WTC11 (cell line): ENCODE measurements at places on chromosomes 1 and 21.

DNA sequence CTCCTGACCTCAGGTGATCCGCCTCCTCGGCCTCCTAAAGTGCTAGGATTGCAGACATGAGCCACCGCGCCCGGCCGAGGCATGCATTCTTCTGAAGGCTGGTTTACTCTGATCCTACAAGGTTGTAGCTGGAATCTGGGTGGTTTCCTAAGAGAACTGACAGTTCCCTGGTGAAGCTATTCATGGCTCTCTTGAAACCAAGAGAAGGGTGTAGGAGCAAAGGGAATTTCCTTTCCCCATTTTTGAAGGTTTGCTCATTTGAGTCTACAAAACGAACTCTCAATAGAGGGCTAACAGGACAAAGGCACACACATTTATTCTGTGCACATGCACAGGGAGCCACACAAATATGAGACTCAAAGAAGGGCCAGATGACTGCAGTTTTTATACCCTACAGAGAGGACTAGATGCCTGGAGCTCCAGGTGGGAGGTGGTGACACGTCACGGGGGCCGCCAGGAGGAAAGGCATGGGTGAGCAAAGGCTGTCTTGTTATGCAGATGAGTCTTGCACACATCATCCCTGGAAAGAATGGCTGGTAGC lies 49.5 kb upstream of the ERRFI1 start:
- DNase-seq, result no peak

DNA sequence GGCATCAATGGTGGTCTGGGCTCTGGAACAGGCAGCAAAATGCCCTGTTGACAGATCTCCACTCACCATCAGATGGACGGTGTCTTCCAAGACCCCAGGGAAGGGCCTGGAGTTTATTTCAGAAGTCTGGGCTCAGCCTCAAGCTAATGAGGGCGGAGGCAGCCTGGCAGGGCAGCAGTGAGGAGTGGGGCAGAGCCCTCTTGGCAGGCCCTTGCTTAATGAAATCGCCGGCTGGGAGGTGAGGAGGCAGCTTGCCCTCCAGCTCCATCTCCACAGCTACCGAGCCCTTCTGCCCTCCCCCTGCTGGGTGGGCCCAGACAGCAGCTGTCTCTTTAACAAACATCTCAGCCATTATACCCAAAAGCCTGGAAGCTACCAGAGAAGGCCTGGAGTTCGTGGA lies 22.0 kb upstream of the GRIK3 start:
- DNase-seq, result peak; percentile 28

GRCh38 chr21:44509539-44509938 lies 30.5 kb downstream of the KRTAP10-1 start:
- DNase-seq, result no peak

DNA sequence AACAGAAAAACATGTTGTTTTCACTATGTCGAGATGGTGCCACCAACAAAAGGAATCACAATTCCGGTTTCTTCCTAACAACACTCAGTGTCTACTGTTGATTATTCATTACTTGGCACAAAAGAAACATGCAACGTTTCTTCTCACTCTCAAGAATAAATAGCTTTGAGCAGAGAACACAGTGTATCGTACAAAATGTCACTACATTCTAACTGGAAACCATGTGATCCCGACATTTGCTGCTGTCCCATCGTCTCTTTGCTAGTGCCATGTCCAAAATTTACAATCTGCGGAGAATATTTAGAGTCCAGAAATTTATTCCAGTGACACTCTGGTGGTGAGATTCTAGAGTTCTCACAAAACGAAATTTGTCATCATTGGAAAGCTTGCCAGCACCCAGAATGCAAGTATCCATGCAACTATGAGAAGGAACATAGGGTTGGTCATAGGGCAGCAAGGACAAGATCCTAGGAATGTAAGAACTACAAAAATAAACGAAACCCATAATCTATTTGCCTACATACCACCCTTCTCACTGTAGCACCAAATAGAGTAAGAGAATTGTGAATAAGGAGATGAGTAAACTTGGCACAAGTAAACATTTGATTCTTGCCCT lies 505.1 kb downstream of the LTN1 start:
- no peak for DNase-seq

DNA sequence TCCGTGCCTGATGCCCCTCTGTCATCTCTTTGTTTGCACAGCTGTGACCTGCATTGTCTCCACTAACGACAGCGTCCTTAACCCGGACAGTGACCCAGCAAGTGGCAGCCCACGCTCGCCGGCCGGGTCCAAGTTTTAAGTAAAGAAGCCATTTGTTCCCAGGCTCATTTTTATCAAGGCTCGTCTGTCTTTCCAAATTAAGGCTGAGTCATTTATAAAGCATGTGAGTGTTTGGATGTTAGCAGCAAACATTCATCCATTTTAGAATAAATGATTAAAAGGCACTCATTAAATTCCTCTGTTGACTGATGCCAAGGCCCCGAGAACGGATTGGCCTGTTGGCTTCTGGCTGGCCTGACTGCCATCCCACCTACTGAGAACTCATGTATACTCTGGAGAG lies 514.5 kb downstream of the NPHP4 start:
- DNase-seq, result no peak

- peak; percentile 36 for DNase-seq
Observed at GRCh38 chr1:67307251-67308060, at the start of gene IL12RB2. TSS of gene IL12RB2 (plus strand) at chr1:67307873. CDS start at chr1:67320369, 12,496 bp downstream.

DNA sequence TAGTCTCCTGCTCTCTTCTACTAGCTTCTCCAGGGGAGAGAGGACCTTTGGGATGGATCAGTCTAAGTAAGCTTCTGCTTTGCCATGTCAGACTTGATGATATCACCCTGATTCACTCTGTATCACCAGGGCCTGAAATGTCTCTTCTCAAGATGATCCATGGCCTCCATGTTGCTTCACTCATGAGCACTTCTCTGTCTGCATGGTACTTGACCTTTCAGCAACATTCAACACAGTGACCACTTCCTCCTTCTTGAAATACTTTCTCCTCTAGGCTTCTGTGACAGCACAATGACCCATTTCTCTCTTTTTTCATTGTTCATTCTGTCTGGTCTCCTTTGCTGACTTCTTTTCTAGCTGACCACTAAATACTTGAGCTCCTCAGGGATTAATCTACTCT lies 35.3 kb upstream of the NGF start:
- no peak for DNase-seq

DNA sequence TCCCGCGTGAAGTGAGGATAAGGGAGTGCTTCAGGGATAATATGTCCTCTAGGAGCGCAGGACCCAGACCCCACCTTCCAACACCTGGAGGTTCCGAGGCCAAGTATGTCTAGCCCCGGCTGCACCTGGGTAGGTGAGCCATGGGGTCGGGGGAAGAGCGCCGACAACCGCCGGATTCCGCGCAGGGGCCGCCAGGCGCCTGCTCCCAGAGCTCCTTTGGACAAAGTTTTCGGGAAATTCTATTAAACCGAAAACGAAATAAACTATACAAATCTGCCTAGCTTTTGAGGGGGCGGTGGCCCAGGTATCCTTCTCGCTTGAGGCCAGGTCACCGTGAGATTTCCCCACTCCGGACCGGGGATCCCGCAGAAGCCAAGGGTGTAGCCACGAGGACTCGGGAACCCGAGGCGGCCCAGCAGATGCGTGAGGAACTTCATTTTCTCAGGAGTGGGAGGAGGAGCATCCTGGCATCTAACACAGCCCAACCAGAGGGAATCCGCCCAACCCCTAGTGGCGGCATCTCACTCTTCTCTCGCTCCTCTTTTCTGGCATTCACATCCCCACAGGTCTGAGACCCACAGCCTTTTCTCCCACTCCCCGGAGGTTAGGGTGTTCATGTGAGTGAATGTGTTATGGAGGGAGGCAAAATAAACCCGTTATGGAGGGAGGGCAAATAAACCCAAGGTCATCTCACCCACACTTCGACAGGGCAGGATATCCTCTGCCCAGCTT lies 2.3 kb upstream of the DMRTA2 start:
- peak; percentile 45 for DNase-seq

GRCh38 chr21:15408089-15408488 lies 321.7 kb upstream of the USP25 start:
- DNase-seq, result no peak

DNA sequence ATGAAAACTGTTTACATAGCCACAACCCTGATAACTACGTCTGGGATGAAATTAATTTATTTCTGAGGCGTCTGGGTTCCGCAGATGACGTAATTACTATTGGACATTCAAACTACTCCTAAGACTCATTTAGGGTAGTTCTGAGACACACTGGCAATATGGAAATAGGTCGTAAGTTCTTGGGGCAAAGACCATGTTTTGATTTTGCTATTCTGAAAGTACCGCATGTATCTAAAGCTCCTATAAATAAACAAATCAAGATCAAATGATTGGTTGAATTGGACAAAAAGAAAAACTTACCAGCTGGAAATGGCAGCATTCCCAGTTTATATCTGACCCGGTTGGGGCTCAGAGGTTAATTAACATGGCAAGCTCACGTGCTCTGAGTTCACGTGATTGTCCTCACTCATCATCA lies 74.3 kb downstream of the DHRS3 start:
- DNase-seq, result no peak

- no peak for DNase-seq
Observed at GRCh38 chr1:88488237-88488636, 195.8 kb upstream of the PKN2 start.

DNA sequence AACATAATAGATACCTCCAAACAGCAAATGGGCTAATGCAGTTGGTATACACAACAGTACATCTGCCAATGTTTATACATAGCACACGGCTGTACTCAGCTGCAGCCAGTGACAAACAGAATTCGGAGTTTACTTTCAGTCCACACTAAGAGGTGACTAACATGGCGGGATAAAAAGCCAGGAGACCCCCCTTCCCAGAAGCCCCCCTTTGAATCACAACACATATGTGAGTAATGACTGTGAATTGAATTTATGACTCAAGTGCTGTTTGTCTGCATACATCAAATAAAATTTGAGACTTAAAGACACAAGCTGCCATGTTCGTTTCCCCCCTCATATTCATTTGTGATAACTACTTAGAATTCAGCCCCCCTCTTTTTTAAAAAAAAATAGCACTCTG lies 113.2 kb downstream of the RUNX1 start:
- no peak for DNase-seq

GRCh38 chr1:239812580-239812979 lies 279.1 kb upstream of the FMN2 start:
- DNase-seq, result no peak

DNA sequence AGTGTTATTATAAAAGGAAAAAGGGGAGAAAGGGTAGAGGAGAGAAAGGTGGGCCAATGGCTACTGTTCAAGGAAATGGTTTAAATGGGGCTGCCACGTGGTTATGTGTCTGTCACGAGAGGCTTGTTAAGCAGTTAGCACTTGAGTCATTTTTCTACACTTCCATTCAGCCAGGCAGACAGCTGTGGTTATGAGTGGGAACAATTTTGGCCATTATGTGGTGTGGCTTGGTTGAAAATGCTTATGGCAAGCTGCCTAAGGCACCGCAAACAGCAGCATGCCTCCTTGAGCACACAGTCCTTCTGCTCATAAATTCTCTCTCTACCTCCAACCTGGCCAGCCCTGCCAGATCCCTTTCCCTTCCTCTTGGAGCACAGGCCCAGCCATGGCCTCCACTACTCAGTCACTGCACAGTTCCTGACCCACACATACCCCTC lies 3.2 kb upstream of the SRM start:
- DNase-seq, result no peak

- DNase-seq, result no peak
Observed at GRCh38 chr1:110307239-110307974, 31.8 kb upstream of the RBM15 start.

DNA sequence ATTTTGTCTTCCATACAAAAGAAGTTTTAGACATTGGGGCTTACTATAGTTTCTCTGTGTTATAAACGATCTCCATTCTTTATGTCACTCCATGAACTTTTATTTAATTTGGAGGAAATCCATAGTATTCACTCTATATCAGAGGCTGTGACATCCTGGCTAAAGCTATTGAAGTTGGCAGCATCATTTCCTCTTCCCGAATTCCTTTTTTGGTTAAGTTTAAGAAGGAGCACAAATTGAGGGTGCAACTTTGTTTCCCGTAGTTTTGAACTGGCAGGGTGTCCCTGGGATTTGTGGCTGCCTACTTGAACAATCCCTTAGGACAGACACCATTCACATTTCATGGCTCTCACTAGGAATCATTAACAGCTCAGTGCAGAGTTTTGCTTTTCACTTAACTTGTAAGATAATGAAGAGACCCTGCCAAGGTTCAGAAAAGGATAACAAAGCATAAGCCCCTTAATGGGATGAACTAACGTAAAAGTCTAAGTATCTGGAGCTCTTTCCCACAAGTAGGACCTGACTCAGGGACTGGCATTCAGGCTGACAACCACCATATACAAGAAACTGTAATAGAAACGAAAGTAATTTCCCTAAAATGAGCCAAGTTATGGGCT lies 13.9 kb downstream of the S1PR1 start:
- DNase-seq, result no peak

- DNase-seq, result no peak
Observed at GRCh38 chr1:60895252-60895651, 187.1 kb upstream of the NFIA start.

DNA sequence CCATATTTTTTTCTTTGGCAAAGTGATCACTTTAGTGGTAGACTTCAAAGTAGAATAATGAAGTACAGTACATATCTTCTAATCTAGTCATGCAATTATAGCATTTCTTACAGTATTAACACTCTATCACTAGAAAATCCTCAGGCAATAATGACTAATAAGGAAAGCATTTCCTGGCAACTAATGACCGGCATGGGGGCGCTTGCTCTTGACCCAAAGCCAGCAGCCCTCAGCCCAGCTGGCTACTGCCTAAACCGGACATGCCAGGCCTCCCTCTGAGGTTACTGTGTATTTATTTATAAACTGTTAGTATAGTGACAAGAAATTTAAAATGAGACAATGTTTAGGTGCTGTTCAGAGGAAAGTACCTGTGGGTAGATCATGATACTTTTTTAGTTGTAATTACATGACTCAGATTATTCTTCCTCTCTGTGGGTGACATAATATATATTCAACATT lies 633.8 kb downstream of the PTPRC start:
- DNase-seq, result peak; percentile 14

DNA sequence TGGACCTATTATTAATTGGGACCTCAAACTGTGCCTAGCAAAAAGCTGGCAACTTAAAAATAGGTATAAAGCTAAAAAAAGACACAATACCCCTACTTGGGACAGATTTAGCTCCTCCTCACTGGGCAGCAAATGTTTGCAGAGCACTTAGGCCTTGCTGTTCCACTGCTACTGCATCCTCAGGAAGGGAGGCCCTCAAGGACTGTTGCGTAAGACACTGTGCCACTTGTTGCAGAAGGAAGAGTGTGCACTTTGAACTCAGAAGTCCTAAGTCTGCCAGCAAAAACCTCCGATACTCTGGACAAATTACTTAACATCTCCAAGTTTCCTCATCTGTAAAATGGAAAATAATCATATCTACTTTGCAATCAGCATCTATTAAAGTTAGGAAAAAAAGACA lies 322.9 kb downstream of the BARHL2 start:
- DNase-seq, result no peak
